Activated gamma-delta T cell (primary cell): ENCODE measurements at places on chromosomes 4 and X.

DNA sequence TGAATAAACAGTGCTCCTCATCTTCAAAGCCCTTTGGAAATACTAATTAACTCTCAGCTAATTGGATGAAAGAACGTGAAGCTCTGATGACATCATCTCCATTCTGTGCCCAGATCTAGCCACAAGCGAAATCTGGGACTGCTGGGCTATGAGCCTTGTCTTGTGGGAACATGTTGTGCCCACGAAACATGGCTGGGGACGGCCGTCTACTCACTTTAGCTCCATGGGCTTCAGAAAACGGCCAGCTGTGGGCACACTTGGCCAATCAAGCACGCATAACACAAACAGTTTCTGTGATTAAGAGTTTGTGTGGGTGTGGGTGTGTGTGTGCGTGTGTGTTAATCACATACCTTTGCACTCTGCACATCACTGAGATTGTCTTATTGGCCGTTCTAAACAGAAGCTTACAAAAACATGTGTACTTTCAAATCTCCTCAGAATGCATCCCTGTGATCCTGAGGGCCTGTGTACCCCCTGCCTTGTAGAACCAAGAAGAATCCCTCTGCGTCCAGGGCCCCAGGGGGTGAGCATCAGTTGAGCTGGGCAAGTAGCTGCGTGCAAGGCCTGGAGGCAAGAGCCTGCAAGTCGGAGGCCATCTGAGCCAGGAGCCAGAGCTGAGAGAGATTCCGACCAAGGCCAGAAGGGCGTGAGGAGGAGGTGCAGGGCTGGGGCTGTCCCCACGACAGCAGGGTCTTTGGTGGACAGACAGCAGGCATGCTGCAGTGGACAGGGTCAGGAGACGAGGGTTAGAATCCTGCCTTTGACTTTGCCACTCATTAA is 18.7 kb upstream of the ZNF185 start:
- no peak for DNase-seq

GRCh38 chr4:29220761-29221160 is 1499.4 kb upstream of the PCDH7 start:
- no peak for DNase-seq

DNA sequence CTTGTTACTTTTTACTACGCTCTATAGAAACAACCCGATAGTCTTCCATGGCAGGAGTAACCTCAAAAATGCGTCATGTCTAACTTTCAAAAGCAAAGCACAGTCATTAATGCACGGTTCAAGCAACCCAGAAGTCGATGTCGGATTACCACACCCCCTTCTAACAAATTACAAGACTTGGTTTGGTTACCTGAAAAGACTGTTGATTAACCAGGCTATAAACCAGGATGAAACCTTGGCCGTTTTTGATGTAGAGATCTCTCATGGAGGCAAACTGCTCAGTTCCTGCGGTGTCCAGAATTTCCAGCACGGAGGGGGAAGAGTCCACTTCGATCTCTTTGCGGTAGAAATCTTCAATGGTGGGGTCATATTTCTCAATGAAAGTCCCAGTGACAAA is 2.4 kb downstream of the RAP2C start:
- no peak for DNase-seq

DNA sequence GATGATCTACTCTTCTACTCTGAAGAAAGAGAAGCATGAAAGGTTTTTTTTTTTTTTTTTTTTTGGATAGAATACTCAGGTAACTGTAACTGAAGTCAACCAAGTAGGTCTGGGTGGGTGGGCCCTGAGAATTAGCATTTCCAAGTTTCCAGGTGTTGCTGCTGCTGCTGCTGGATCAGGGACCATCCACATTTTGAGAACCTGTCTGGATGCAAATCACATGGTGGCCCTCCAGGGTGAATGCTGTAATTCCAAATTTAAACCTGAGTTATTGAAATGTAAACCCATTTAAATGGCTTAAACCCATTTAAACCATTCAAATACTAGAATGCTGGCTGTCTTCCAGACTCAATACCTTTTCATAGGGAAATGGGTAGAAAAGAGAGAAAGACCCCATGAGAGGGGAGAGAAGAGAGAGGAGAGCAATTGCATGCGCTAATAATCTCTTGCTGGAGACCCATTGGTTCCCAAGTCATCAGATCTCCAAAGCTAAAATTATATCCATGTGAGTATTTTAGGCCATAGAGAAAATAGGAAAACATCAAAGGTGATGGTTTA is 17.6 kb downstream of the SUPT20HL1 start:
- no peak for DNase-seq

GRCh38 chrX:24232796-24233195 is 81.1 kb downstream of the SUPT20HL2 start:
- DNase-seq = no peak

DNA sequence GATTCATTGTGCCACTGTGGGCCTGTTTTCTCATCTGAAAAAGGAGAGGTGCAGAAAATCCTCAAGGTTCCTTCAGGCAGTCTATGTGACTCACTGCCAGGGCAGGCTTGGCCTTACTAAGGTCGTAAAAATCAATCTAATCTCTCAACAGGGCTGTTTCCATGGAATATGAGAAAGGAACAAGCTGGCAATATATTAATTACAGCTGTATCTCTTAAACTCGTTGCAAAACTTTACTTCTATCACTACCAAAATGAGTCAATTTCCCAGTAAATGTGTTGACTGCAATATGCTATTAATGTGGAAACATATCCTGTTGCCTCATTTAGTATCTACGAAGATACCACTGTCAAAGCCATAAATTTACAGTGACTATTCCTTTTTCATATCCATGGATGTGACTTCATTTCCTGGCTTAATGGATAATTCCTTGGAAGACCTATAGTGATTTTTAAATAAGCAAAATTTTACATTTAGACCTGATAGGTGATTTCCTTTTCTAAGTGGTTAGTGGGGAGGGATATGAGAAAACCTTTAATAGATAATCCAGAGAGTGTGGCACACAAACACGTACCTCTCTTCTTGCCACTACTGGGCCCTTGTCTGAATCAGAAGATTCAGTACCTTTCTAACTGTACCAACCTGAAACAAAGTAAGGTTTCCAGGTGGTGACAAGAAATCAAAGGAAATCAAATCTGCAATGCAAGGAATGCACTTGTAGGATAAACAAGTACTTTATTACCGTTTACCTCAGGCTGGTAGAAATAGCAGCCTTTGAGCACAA is 127.4 kb upstream of the FTHL17 start:
- DNase-seq = no peak
